Dermis microvascular lymphatic vessel endothelial cell (primary cell): ENCODE measurements at places on chromosomes 13 and 19. TPM values are rescaled to one million over a fixed set of nuclear protein-coding genes. Genes with fewer than 3 reads are reported as not detected.

DNA sequence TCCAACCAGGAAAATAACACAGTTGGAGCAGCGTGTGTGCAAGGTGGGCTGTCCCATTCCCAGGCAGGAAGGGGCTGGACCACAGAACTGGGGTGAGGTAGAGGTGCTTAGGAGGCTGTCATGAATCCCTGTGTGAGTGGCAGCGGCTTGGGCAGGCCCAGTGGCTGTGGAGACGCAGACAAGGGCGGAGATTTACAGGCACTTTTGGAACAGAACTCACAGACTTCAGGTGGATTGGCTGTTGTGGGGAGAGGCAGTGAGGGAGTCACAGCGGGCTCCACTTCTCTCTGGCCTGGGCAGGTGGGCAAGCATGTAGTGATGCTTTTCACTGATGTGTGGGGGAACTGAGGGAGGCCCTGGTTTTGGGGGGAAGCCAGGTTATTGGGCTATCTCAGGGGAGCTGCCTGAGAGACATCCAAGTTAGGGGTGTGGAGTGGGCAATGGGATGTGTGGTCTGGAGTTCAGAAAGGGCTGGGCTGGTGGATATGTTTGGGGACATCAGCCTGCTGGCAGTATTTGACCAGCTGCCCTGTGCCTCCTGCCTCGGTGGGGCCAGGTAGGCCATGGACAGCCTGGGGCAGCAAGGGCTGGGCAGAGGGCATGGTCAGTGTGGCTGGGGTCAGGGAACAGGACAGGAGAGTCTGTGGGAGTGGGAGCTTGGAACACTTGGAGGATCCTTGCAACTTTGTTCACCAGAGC, 27.0 kb upstream of the ZNF492 start:
- DNase-seq, result no peak

- no peak for DNase-seq
Measured at GRCh38 chr19:45299719-45300118, 23.0 kb downstream of the CKM start.

DNA sequence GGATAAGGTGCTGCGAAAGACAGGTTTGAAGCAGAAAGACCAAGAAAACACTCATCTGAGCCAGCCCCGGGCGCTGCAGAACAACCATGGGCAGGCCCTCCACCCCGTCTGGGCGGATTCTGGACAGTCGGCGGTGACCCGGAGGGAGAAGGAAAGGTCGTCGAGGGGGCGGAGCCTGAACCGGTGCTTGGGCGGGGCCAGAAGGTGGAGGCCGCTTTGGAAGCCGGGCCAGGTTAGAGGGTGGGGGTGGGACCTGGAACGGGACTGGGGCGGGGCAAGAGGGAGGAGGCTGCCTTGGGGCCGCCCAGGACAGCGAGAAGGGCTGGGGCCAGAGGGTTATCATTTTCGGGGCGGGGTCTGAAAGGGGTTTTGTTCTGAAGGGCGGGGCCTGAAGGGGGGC, 5.0 kb upstream of the ZNF765 start:
- DNase-seq, result no peak

GRCh38 chr13:33637978-33638743, 179.8 kb upstream of the RFC3 start:
- no peak for DNase-seq

Gene RNF113B
- not detected in 2 replicates for total RNA-seq

Gene LINGO3
- total RNA-seq, result not detected in 2 replicates

Gene THSD1
- total RNA-seq, result 41.3 and 52.8 TPM in 2 replicates

Gene EFNA2
- 0.13 and 0.25 TPM in 2 replicates for total RNA-seq

Gene TRPC4
- total RNA-seq, result 0.13 TPM in 1 of 2 replicates, not detected in the other
